ENCODE measurements at places on chromosomes 11 and 22.
A peak's percentile ranks its signal among the peaks of the same experiment; 100 is the strongest.

- DNase-seq: no peak
Measured at GRCh38 chr11:2809854-2810253, 75.7 kb downstream of the CDKN1C start.

GRCh38 chr11:125398994-125399640 lies 96.9 kb downstream of the FEZ1 start:
- no peak for DNase-seq

DNA sequence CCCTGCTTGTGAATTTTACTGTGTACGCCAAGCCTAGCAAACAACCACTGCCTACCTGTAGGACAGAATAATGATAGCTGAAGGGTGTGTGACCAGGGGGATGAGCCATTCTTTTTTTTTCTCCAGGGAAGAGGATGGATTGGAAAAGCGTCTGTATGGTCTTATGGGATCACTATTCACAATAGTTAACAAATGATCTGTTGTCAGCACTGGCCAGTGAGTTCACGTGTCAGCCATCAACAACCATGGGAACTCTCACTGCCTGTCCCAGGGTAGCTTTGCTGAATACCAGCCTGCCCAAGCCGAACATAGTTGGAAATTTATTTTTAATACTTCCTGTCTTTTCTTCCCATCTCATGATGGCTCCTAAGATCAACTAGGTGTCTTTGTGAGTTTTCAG lies 170.2 kb downstream of the ST3GAL4 start:
- no peak for DNase-seq

- DNase-seq: no peak
Measured at GRCh38 chr11:63242089-63242781, 1.2 kb downstream of the SLC22A25 start.

DNA sequence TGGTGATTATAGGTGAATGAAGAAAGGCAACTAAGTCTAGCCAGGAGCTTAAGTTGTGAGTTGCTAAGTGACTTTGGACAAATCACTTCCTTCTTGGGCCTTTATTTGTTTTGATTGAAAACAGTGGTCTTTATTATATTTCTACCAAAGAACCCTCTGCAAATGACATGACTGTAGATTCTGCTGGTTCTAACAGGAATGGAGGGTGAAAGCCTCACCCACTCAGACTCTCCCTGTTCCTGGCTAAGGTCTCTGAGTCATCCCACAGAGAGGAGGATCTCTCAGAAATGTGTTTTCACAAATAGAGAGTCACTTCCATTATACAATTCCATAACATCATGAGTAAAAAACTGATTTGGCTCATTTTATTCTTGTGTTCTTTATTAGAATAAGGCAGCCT lies 583.9 kb upstream of the LRRC4C start:
- no peak for DNase-seq

DNA sequence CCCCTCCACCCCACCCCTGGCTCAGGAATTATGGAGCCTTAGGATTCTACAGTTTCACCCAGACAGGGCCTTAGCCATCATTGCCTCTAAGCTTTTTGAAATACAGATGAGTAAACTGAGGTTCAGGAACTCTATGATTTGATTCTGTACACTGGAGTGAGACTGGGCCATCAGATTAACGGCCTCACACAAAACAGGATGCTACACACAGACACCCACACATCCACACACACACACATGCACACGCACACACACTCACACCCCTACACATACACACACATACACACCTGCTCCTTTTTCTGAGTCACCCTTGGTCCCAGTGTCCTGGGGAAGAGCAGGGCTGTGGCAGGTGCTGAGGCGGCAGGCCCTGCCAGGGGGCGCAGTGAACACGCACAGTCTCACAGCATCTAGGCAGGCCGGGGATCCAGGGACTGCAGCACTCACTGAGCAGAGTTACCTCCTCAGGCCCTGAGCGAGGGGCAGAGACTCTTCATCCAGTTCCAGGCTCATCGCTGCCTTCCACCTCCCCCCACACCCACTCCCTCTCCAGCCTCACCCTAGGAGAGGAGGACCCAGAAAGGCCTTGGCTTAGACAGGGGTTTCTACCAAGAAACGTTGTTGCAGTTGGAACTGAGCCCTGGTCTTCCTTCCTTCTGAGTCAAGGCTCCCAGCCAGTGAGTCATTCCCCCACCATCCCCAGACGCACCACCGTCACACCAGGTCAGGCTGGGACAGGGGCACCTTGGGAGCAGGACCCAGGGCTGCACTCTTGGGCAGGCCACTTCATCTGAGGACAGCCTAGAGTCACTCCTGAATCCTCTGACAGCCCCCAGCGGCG lies 89.8 kb upstream of the PARVA start:
- peak; percentile 95 for DNase-seq

DNA sequence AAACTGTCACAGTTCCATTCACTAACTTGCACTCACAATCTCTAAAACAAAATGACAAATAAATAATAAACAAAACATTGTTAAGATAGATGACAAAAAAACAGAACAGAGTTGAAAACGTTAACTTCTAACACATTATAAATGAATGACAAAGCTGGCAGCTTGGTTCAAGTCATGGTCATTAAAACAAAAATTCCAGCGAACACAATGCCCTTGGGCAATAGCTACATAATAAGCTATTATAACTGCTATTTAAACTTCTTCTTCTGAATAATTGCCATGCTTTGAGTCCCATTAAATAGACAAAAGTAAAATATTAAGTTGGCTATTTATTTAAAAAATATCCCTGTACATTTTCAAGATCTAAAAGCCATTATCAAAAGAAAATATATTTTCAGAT lies 54.7 kb downstream of the PICALM start:
- DNase-seq: no peak

- peak; percentile 89 for DNase-seq
Measured at GRCh38 chr11:78420255-78420764, 2.7 kb upstream of the GAB2 start.

DNA sequence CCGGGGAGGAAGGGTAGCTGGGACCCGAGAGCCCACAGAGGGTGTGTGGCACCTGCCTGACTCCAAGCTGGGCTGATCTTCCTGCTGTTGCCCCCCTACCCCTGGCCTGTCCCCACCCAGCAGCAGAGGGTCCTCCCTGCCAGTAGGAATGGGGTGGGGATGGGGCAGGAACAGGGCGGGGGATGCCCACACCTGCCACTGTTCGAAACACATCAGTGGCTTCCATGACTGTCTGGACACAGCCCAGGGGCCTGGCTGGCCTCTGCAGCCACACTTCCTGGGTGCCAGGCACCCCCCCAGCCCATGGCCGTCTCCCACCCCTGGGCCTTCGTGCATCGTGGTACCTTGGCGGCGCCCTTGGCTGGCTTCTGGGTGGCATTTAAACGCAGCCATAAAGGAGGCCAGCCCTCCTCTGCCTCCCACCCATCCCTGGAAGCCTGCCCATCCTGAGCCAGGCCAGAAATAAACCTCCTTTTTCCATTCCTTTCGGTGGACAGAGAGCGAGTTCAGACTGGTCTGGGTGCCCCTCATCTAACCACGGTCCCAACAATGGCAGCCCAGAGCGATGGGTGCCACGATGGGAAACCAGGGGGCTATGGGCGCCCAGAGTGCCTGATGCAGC lies 745 bp upstream of the SHISAL1 start:
- no peak for DNase-seq

GRCh38 chr11:112292188-112292587 lies 31.5 kb upstream of the PLET1 start:
- DNase-seq: no peak

- no peak for DNase-seq
Measured at GRCh38 chr22:41240377-41241132, at the start of gene CHADL. Gene CHADL (minus strand): TSS chr22:41240931. CDS start chr22:41240881, 50 bp downstream.

DNA sequence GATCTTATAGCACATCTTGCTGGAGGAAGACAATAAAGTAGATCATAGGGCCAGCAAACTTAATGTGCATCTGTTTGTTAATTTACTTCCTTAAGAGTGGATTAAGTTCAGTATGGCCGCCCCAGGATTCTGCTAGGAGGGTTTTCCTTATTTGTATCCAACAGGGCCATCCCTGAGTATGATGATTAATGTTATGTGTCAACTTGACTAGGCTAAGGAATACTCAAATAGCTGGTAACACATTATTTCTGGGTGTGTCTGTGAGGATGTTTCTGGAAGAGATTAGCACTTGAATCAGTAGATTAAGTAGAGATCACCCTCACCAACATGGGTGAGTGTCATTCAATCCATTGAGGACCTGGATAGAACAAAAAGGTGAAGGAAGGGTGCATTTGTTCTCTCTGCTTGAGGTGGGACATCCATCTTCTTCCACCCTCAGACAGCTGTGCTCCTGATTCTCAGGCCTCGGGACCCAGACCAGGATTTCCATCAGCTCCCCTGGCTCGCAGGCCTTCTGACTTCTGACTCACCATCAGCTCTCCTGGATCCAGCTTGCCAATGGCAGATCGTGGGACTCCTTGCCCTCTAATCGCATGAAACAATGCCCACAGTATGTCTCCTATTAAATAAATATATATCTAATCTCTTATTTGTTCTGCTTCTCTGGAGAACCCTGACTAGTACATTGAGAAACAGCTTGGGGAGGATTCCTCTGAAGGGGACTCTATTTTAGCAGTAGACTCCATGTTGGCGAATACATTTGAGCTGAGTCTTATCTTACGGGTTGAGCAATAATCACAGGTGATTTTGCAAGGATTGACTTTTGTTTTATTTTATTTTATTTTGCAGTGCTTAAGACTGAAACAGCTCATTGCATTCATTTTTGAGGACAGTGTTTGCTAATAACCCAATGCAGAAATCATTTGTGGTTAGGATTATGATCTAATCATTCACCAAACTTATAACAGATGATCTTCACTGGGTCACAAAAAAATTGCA lies 9.0 kb upstream of the ZBTB44 start:
- peak; percentile 44 for DNase-seq

DNA sequence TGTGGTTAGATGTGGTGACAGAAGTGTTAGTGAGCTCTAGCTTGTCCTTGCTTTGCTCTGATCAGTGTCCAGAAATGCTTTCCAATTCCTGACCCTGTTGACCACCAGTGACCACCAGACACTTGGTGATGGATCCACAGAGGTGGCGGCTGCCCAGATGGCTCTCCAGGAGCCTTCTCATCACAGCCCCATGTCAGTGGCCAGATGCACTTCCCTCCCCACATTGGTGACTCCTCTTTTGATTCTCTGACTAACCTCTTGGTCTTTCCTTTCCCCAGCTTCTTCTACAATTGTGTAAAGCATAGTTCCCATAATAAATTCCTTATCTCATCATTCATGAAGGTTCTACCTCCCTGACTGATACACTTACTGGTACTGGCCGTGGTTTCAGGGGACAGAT lies 40.1 kb upstream of the CXCR5 start:
- DNase-seq: no peak

GRCh38 chr22:46905415-46905814 lies 143.0 kb downstream of the TBC1D22A start:
- no peak for DNase-seq

DNA sequence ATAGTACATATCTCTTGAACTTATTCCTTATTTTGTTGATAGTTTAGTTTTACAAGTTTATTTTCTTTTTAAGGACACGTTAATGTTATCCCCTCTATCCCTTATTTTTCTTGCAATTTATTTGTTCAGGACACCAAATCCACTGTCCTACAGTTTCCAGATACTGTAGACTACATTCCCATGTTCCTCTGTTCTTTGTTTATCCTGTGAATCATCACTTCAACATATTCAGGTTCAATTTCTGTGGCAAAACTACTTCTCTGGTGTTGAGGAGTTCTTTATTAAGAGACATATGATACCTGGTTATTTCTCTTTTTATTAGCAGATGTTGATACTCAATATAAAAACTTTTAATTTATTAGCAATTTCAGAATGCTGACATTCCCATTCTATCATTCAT lies 72.8 kb upstream of the CLNS1A start:
- DNase-seq: no peak

GRCh38 chr22:29663180-29663821 lies 56.5 kb upstream of the CABP7 start:
- peak; percentile 28 for DNase-seq

GRCh38 chr11:68167474-68167873 lies 45.6 kb downstream of the KMT5B start:
- DNase-seq: no peak

- no peak for DNase-seq
Measured at GRCh38 chr11:122754553-122755322, 83.6 kb upstream of the CRTAM start.

- no peak for DNase-seq
Measured at GRCh38 chr11:129373489-129373953, 2.1 kb upstream of the BARX2 start.

DNA sequence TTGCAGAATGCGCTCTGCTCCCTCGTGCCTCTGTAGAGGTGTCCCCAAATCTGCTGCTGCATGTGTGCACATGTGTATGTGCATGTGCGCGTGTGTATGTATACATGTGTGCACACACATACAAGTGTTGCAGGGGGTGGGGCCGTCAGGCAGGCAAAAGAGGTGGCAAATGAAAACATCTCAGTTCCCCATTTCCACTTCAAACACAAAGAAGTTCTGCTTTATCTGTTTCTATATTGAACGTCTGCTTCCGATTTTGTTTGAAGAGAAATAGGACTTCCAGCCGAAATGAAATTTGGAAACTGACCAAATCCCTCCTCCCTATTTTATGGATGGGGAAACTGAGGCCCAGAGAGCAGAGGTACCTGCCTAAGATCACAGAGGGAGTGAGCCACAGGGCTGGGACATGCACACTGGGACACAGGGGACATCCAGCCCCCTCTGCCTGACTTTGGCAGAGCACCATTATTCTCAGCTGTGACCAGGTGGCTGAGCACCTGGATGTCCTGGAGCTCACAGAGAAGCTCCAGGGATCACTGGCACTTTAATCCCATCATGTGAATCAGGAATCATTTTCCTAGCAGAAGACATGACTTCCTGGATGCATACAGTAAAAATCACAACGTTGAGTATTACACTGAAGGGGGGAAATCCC lies 41.2 kb upstream of the ALX4 start:
- no peak for DNase-seq

DNA sequence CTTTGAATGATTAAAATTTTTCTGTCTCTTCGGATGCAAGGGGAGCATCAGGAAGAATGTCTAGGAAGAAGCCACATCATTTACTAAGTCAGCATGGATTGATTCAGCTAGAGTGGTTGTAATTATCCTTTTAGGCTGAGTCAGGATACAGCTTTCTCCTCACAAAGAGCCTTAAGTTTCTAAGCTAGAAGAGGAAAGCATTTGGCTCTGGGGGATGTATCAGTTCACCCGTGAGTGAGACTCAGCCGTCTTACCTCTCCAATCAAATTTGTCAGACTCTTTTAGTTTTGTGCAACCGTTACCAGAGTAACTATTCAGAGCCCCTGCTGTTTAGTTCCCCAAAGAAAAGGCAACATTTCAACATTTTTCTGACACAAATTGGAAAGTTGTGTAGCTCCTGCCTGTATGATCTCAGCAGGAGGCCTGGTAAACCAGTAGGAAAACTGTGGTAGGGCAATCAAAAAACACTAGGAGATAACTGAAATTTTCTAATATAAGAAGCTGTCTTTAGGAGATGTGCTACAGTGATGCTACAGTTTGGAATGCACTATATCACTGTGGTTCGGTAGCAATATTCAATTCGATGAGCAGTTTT lies 432.4 kb upstream of the LUZP2 start:
- DNase-seq: peak; percentile 23
